ENCODE measurements at places on chromosomes 2 and 18. TPM values are rescaled to one million over a fixed set of nuclear protein-coding genes. Genes with fewer than 3 reads are reported as not detected.

Gene SLC23A3
- 8.1 TPM for total RNA-seq

Gene ASB18
- total RNA-seq: not detected

Gene GKN2
- total RNA-seq: not detected

Gene CLEC4F
- not detected for total RNA-seq

Gene FBXO36
- 2.9 TPM for total RNA-seq

Gene EDAR
- not detected for total RNA-seq

Gene SULT6B1
- total RNA-seq: not detected

Gene FHL2
- 230 TPM for total RNA-seq

Gene ADI1
- 34.9 TPM for total RNA-seq

Gene HOXD12
- total RNA-seq: not detected

Gene TBR1
- not detected for total RNA-seq

Gene DSG2
- 5.2 TPM for total RNA-seq

Gene TLX2
- total RNA-seq: not detected

Gene GALNT5
- 146 TPM for total RNA-seq

Gene AP1S3
- 18.6 TPM for total RNA-seq

Gene PPP1R1C
- 0.07 TPM for total RNA-seq

Gene EMILIN2
- total RNA-seq: 3.4 TPM

Gene REEP1
- 0.07 TPM for total RNA-seq

Gene DAW1
- total RNA-seq: 2.5 TPM

Gene ANKRD30BL
- not detected for total RNA-seq

Gene WNT6
- total RNA-seq: not detected

Gene FSHR
- total RNA-seq: not detected

Gene ING5
- 40.1 TPM for total RNA-seq

Gene INPP5D
- 0.59 TPM for total RNA-seq

Gene EFR3B
- total RNA-seq: 2.4 TPM

Gene KIDINS220
- total RNA-seq: 90.3 TPM

Gene FOXI3
- total RNA-seq: not detected

Gene GRB14
- 10.4 TPM for total RNA-seq

Gene CERS6
- 18.8 TPM for total RNA-seq

Gene UGT1A3
- total RNA-seq: not detected

Gene NEU4
- 0.13 TPM for total RNA-seq

Gene BOLA3
- total RNA-seq: 18.1 TPM

Gene IL36B
- total RNA-seq: not detected

Gene CRYGC
- not detected for total RNA-seq

Gene IL36RN
- not detected for total RNA-seq

Gene LDLRAD4
- 1.8 TPM for total RNA-seq

Gene BCL2L11
- total RNA-seq: 2.4 TPM

Gene GPR75
- 1.5 TPM for total RNA-seq

Gene EML6
- 1.2 TPM for total RNA-seq

Gene CCL20
- total RNA-seq: not detected

Gene HOXD13
- not detected for total RNA-seq

Gene RGPD4
- total RNA-seq: not detected

Gene CDH20
- total RNA-seq: 0.13 TPM

Gene MERTK
- 0.69 TPM for total RNA-seq

Gene TDRD15
- total RNA-seq: not detected

Gene ELAC1
- 4.2 TPM for total RNA-seq

Gene IL36G
- not detected for total RNA-seq

Gene GCA
- total RNA-seq: 4.6 TPM

Gene SCG2
- 37.2 TPM for total RNA-seq

Gene FAM237A
- not detected for total RNA-seq

Gene PPIL3
- 60.5 TPM for total RNA-seq

Gene PCARE
- not detected for total RNA-seq

Gene TRIM43
- total RNA-seq: not detected

Gene HADHB
- total RNA-seq: 103 TPM

Gene WIPF1
- total RNA-seq: 16.9 TPM

Gene CD207
- not detected for total RNA-seq

Gene DNAH7
- 0.46 TPM for total RNA-seq

Gene TMEM37
- total RNA-seq: not detected

Gene ST8SIA5
- total RNA-seq: not detected
